Activated effector memory CD4-positive, alpha-beta T cell treated with anti-CD3 and anti-CD28 coated beads, Interleukin-2, amount 50 U/mL, for 16 hours (primary cell): ENCODE measurements at places on chromosomes 12 and 14.
A peak's percentile ranks its signal among the peaks of the same experiment; 100 is the strongest.

- no peak for DNase-seq
Measured at GRCh38 chr14:36707570-36707969, 45.9 kb downstream of the PAX9 start.

GRCh38 chr14:53062856-53063255 is 90.3 kb downstream of the DDHD1 start:
- no peak for DNase-seq

DNA sequence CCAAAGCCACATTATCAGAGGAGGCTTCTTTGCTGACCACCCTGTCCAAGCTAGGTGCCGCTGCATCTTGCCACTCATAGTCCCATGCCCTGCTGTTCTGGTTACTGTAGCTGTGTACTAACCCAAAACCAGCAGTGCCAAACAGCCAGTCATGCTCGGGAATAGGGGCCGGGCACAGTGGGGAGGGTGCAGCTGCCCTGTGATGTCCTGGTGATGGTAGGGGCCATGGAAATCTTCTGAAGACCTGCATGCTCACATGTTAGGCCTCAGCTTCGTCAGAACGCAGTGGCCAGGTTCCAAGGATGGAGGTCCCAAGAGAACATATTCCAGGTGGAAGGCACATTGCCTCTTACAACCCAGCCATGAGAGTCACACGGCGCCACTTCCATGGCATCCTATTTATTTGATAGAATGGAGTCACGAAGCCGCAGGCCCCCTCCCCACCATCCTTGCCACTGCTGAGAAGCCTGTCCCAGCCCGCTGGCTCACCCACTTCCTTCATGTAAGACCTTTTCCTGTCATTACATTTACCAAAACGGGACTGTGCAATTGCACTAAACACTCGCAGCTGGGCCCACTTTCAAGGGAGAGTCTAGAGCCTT is 48.5 kb downstream of the FAM222A start:
- DNase-seq = peak; percentile 9

GRCh38 chr14:30445011-30445793 is 113.8 kb upstream of the G2E3 start:
- no peak for DNase-seq

- DNase-seq = peak; percentile 92
Measured at GRCh38 chr14:106556665-106557289, 1030.4 kb downstream of the TMEM121 start.

DNA sequence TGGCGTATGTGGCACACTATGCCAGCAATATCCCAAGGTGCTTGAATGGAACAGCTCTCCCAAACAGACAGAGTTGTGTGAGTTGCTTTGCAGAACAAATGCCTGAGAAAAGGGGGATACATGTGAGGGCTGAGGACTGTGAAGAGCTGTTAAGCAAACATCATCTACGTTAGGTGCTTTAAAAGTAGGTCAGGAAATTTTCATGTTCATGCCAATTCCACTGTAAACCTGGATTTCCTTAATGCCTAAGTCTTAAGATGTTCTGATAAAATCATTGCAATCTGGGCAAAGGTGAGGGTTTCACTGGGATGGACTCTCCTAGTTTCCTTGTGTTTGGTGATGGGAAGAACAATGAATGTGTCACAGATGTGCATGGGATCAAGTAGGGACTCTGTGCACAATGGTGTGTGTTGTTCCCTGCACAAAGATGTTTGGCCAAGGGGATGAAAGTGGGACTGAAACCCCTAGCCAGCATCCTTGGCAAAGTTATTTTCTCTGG is 227.9 kb downstream of the KTN1 start:
- DNase-seq = no peak

DNA sequence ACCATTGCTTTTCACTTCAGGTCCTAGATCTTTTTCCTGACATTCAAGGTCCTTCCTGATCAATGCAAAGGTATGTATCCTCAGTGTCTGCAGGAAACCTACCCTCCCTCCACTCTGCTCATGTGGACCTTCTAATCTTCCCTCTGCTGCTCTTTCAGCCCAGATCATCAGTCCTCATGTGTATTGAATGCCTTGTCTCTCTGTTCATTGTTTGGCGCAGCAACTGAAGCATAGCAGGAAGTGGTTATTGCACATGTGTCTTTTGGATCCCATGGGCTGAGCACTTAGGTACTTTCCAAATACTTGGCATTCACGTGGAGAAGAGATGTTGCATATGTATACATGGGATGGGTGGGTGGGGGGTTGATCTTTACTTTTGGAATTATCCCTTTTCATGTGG is 4.3 kb upstream of the NIN start:
- no peak for DNase-seq

GRCh38 chr12:65925626-65926025 is 101.3 kb downstream of the HMGA2 start:
- DNase-seq = no peak

DNA sequence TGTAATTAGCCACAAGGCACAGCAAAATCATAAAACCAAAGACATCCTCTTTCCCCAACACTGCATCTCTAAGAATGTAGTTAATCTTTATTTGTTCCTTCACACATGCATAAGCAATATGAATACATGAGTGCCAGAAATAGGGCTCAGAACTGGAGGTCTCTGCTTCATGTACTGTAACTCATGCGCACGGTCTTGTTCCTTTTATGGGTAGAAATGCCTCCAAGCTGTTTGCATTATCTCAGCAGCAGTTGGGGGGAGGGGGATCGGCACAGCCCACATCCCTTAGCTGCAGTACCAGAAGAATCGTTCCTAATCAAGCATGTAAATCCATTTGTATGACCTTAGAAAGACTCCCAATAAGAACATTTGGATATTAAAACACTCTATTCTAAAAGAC is 20.0 kb downstream of the RHOJ start:
- DNase-seq = no peak

DNA sequence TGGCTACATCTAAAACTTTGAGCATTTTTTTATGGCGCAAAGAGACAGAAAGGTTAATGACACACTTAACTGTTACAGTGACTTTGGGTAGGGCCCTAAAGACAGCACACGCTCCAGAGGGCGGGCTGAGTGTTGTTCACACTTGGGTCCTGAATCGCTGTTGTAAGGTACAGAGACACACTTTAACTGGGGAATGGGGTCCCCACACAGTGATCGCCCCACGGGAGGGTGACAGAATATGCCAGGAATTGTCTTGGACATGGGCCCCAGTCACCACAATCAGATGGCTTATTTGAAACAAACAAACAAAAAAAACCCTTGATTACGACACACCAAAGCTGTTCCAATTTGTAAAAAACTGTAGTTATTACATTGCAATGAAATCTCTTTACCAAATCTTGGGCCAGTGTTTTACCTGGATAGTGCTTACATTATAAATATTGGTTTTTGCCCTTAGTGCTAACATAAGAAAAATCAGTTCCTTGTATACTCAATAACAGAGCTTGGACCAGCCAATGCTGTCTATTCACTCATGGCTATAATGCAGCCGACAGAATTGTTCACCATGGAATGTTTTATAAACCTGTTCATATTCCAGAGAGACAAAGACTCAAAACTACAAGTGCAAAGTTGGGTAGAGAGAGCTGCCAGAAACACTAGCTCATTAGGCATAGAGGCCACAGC is 28.3 kb downstream of the KCTD10 start:
- no peak for DNase-seq

- peak; percentile 68 for DNase-seq
Measured at GRCh38 chr12:121295746-121296617, 527 bp downstream of the CAMKK2 start.

- DNase-seq = no peak
Measured at GRCh38 chr14:64112867-64113678, 181.1 kb downstream of the ESR2 start.

- no peak for DNase-seq
Measured at GRCh38 chr14:71711619-71712018, 220.6 kb upstream of the RGS6 start.

DNA sequence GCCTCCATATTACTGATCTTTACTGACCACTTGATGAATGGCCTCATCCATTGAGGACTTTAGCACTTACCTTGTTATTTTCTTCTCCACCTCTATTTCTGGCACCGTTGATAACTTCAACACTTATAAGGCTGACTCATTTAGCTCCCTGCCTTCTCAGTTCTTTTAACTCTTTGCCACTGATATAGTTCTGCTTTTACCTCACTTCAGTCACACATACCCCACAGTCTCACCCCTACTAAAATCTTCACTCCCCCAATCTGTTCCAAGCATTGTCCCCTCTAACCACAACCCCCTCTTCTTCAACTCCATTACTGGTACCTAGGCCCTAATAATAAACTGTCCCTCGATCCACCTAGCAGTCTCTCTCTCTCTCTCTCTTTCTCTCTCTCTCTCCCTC is 141.0 kb downstream of the PAH start:
- DNase-seq = no peak

- no peak for DNase-seq
Measured at GRCh38 chr12:75651342-75651695, 139.9 kb upstream of the KRR1 start.

- no peak for DNase-seq
Measured at GRCh38 chr12:12230275-12230674, 36.6 kb downstream of the LRP6 start.

GRCh38 chr14:82011460-82011859 is 477.8 kb upstream of the SEL1L start:
- no peak for DNase-seq

GRCh38 chr12:94263011-94263811 is 114.8 kb downstream of the PLXNC1 start:
- peak; percentile 85 for DNase-seq

- DNase-seq = peak; percentile 81
Measured at GRCh38 chr14:74618078-74618952, 6.3 kb upstream of the LTBP2 start.

DNA sequence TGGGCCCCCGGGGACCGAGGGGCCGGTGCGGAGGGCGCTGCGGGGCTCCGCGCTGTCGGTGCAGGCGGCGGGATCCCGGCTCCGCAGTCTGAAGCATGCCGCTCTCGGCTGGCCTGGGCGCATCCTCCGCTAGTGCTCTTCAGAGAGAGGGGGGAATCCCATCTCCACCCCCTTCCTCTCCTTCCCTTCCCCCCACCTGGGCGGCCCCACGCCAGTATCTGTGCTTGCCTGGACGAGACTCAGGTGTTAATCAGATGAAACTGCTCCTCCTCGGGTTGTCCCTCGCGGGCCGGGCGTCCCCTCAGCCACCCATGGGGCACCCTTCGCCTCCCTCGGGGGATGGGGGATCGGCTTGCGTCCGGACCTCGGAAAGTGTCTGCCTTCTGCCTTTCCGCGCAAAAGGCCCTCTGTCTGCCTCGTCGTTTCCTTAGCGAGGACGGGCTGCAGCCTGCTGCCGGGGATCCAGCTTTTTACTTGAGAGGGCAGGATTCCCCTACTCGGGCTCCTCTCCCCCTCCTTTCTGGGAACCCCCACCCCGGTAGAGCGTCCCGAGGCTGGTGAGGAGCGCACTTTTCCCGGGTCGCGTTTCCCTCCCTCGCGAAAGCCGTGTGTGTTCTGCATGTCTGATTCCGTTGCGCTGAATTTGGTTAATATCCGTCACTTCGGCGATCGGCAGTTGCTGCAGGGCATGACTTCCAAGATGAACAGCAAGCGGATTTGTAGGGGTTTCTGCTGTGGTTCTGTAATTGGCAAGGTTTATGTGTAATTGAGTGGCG is 1.1 kb downstream of the GPHN start:
- DNase-seq = peak; percentile 85

DNA sequence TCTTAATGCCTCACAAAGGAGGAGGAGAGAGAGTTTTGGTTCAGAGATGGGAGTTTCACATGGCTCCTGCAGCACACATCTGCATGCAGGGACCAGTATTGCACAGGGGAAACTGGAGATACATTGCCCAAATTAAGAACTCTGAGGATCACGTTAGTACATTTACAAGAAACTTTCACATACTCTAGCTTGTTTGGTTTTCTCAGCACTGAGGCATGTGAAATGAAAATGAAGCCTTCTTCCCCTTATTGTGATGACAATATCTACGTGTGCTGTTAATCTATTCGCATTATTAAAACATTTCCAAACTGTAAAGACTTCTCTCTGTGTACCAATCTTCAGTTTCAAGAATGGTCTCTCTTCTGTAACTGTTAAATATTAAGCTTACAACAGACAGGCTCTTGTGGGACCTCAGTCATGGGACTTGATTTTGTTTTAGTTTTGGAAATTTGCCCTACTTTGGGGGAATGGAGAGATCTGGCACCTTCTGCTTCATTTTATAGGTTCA is 124.7 kb downstream of the DAAM1 start:
- no peak for DNase-seq
